ENCODE measurements at places on chromosomes 7 and 10.

DNA sequence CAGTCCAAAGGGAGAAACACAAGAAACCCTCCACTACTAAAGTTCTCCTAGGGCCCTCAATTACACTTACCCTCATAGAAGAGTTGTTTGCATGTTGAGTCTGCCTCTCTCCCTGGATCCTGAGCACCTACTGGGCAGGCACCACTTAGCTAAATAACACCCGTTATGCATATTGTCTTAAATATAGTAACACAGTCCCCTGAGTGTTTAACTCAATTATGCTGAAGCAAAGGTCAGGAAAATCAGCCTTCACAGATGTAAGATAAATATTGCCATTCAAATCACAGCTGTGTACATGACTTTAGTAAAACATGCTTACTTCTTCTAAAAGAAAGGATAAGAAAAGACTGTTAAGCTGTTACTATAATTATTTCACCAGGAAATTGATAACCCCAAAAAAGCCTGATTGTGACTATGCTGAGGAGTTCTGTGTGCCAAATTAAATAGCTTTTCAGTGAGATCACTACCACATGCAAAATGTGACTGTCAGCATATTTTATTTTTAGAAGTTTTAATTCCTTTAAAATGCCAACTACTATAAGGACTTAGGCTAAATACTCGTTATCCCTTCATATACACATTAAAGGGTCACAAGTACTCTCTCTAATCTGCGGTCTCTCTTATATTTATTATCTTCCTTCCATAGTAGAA lies 733.9 kb upstream of the PHF14 start:
- DNase-seq, result no peak

- DNase-seq, result no peak
Observed at GRCh38 chr7:103632005-103632639, 186.1 kb upstream of the SLC26A5 start.

- no peak for DNase-seq
Observed at GRCh38 chr10:116783011-116783655, 40.8 kb upstream of the HSPA12A start.

DNA sequence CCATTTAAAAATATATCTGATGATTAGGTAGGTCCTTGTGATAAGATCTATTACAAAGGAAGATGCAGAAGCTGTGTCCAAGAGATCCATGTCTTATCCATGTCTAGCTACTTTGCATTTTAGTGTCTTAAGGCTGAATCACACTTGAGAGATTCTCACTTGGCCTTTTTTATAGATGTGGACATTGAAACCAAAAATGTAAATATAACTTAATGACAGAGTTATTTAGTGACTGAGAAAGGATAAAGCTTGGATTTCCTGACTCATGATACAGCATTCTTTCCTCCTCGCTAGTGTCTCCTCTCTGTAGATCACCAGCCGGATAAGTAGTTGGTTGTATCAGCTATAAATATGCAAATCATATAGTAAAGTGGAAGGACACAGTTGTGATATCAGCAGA lies 23.3 kb downstream of the INHBA start:
- DNase-seq, result no peak

DNA sequence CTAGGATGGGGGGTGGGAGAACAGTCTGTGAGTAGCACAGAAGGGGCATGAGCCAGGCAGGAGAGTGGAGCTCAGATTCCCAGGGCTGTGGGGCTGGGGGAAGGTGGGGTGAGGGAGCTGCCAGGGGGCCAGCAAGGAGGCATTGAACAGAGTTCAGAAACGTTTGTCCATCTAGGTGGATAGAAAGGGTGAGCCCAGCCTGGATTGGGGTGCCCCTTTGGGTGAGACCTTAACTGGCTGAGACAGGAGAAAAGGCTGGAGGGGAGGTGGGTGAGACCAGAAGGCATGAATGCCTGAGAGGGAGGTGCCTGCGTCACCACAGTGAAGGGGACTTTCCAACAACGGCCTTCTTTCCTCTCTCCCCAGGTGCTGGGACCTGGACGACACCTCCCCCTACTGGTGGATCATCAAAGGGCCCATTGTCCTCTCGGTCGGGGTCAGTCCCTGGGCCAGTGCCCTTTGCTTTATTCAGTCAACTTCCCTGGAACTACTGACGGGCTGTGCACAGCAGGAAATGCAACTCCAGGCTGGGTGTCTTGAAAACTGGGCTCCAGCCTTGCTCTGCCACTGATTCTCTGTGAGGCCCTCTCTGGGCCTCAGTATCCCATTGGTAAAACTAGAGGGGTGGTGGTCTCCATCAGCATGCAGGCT lies 11.0 kb downstream of the GHRHR start:
- no peak for DNase-seq

DNA sequence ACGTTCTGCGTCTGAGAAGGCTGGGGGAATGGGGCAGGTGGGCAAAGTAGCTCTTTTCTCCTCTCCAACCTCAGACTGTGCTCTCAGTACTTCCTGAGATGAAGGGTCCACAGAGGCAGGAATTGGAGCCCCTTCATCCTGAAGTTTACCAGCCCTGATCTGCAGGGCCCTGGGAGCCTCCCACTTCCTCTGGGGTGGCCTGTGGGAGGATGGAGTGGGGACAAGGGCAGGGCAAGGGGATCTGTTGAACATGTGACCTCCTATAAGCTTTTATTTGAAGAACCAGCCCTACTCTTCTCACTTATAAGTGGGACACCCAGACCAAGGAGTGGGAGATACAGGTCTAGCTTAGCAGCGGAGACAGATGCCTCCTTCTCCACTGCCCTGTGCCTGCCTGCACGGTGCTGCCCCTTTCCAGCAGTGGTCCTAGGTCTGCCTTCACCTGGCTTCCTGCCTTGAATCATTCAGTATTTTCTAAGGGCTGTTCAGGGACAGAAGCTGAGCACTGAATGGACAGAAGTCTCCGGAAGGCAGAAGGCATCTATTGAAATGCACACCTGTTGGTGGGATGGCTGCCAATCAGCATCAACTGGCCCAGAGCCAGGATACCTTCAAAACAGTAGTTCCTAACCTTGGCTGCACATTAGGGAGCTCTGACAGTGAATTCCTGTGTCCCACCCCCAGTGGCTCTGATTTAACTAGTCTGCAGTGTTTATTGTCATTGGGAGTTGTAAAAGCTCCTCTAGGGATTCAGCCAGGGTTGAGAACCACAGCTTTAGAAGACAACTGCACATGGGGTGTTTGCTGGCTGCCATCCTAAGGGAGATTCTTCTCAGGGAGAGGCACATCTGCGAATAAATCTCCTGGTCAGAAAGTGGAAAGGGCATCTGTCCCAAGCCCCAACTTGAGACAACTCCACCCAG lies 2.7 kb upstream of the ARHGAP22 start:
- no peak for DNase-seq

- DNase-seq, result no peak
Observed at GRCh38 chr10:118669020-118669791, 73.8 kb upstream of the PRLHR start.

GRCh38 chr7:117230276-117231046 lies 92.4 kb downstream of the WNT2 start:
- DNase-seq, result no peak

- no peak for DNase-seq
Observed at GRCh38 chr7:140686921-140687320, 9.6 kb upstream of the NDUFB2 start.

- DNase-seq, result no peak
Observed at GRCh38 chr7:138848056-138848980, 50.3 kb upstream of the ATP6V0A4 start.

DNA sequence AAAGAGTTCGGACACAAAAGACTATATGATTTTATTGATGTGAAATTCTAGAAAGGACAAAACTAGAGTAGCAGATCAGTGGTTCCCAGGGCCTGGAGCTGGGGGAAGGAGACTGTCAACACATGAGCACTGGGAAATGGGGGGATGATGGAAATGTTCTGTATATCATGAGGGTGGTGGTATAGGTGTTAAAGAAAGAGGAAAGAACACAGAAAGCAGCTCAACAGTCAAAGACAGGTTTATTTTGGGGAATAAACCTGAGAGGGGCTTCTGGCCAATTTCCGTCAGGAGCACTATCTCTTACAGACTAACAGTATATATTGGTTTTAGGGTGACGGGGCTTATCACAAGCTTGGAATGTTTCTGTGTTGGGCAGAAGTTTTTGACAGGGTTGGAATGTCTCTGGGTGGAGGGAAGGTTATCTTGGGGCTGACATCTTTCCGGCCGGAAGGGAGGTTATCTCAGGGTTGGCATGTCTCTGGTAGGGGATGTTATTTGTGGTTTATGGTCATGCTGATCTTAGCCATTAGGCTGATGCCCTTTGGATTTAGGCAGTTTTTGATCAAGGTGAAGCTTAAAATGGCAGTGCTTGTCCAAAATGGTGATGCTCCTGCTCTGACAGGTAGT lies 254.6 kb upstream of the NRP1 start:
- no peak for DNase-seq

DNA sequence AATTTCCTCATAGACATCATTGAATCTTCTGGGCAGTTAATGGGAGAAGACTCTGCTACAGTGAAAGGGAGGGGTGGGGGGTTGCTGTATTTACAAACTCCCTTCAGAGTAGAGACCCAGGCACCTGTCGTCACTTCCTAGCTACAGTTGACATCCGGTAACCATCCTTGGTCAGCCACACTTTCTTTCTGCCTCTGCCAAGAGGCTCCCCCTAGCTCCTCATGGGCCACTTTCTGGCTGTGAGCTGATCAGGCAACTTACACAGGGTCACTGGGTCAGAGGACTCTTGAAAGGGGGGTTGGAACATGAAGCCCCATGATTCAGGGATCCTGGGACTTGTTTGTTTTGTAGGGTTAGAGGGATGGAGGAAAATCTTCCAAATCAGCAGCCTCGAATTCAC lies 1.2 kb downstream of the TECPR1 start:
- DNase-seq, result peak; percentile 63

DNA sequence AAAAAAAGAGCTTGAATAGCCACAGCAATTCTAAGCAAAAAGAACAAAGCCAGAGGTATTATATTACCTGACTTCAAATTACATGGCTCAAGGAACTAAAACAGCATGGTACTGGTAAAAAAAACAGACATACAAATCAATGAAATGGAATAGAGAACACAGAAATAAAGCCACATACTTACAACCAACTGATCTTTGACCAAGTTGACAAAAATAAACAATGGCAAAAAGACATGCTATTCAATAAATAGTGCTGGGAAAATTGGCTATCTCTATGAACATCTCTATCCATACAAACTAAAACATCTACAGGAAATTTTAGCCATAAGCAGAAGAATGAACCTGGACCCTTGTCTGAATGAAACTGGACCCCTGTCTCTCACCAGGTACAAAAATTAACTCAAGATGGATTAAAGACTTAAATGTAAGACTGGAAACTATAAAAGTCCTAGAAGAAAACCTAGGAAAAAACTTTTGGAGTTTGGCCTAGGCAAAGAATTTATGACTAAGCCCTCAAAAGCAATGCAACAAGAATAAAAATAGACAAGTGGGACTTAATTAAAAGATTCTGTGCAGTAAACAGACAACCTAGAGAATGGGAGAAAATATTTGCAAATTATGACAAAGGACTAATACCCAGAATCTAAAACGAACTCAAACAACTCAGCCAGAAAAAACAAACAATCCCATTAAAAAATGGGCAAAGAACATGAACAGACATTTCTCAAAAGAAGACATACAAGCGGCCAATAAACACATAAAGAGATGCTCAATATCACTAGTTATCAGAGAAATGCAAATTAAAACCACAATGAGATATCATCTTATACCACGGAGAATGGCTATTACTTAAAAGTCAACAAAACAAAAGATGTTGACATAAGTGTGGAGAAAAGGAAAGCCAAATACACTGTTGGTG lies 72.8 kb upstream of the DDC start:
- DNase-seq, result no peak

- no peak for DNase-seq
Observed at GRCh38 chr10:122388287-122388997, 13.9 kb downstream of the PLEKHA1 start.

- no peak for DNase-seq
Observed at GRCh38 chr7:55591282-55591931, 19.1 kb upstream of the VOPP1 start.

- DNase-seq, result no peak
Observed at GRCh38 chr7:100957832-100958421, 8.6 kb downstream of the MUC3A start.

- no peak for DNase-seq
Observed at GRCh38 chr10:21144047-21144446, 246.9 kb upstream of the NEBL start.

- no peak for DNase-seq
Observed at GRCh38 chr10:12848439-12849173, 152.9 kb downstream of the CCDC3 start.

DNA sequence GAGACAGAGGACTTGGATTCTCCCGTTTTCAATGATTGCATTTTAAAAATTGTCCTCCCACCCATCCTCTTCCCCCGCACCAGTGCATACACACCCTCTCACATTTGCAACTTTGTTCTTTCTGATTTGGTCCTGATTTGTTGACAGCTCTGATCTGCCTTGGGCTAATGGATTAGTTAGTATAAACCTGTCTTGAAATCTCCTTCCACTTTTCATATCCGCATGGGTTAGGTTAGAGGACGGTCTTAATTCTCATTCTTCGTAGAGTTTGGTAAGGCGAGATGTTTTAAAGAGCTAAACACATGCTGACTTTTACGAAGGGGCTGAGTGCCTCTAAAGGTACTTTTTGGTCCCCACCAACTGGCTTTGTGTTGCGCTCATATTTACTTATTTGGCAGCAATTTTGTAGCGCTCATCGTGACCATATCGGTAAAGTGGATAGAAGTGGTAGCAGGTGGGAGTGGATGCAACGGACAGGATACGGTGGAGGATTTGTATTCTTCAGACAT lies 1.1 kb downstream of the AHR start:
- peak; percentile 14 for DNase-seq

GRCh38 chr7:82566752-82567151 lies 123.2 kb upstream of the CACNA2D1 start:
- DNase-seq, result no peak

DNA sequence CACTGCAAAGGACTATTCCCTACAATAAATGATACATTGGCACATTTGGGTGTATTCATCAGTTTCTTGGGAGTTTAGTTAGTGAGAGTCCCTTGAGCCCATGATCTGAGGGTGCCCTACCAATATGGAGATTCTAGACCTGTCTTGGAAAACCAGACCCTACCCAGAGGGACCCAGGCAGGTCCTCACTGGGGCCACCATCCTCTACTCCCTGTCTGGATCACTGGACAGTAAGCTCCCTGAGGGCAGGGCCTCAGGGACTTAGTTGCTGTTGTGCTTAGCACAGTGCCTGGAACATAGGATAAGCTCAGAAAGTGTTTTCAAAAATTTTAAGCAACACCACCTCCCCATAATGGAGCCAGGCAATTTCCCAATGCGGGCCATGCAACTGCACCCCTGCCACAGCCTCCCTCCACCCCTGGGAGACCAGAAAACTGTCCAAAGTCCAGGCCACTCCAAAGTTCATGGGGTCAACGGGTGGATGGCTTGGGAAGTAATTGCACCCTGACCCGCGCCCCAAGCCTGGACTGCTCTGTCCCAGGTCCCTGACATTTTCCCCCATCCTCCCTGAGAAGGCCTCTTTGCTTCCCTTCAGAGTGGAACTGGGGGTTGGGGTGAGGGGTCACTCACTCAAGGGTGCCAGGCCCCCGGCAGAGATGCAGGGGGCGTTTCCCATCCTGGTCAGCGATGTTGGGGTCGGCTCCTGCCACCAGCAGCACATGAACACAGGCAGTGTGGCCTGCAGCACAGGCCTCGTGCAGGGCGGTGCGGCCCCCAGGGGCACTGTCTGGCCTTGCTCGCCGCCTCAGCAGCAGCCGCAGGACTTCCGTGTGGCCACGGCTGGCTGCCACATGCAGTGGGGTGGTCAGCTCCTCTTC lies 1.0 kb downstream of the ASB10 start:
- no peak for DNase-seq

- no peak for DNase-seq
Observed at GRCh38 chr7:137816696-137817320, 30.0 kb downstream of the DGKI start.
